CD4-positive, CD25-positive, alpha-beta regulatory T cell (primary cell): ENCODE measurements at places on chromosomes 7 and 10.

DNA sequence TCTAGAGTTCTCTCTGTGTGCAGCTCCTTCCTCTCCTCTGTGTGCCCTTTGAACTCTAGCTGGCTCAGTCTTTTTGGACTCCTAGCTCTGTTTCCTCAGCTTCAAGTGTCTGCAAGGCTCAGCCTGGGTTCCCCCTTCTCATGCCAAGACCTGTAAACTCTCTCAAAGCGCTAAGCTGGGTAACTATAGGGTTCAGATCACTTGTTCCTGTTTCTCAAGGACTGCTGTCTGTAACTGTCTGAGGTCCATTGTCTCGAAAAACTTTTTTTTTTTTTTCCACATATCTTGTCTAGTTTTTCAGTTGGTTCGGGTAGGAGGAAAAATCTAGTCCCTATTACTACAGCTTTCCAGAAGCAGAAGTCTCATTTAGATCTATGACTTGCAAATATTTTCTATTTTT is 46.6 kb upstream of the PPP1R17 start:
- no peak for DNase-seq

GRCh38 chr10:132001238-132001972 is 19.7 kb upstream of the BNIP3 start:
- peak; percentile 42 for DNase-seq

- no peak for DNase-seq
These were observed 142.9 kb upstream of the PODXL start for GRCh38 chr7:131699323-131699722.

DNA sequence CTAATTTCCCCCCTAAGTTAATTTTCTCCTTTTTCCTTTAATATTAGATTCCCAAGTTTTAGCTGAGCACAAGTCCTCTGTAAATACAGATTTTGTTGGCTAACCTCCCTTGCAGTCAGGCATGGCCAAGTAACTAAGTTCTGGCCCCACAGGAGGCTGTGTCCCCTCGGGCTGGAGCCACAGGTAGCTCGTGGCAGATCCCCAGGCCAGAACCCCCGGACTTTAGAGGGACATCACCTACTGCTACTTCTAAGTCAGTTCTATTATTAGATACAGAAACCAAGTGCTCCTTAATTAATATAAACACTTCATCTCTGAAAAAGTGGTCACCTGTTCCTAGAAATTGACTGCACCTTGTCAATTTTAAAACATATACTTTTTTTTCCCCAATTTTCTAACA is 46.1 kb upstream of the NCAPG2 start:
- DNase-seq, result no peak

GRCh38 chr10:125006921-125007426 is 65.1 kb downstream of the ZRANB1 start:
- DNase-seq, result no peak

DNA sequence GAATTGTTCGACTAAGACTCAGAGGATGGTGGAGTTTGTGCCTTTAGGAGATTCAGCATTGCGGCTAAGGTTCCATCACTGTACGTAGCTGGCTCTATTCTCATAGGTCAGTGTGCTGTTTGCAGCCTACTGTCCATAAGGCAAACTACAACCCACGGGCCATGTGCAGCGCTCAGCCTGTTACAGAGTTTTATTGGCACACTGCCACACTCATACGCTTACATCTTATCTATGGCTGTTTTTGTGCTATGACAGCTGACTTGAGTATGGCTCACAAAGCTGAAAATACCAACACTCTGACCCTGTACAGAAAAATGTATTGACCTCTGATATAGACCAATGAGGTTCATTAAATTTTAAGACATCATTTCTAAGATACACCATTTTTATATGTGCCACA is 114.5 kb downstream of the ARID5B start:
- DNase-seq, result no peak

DNA sequence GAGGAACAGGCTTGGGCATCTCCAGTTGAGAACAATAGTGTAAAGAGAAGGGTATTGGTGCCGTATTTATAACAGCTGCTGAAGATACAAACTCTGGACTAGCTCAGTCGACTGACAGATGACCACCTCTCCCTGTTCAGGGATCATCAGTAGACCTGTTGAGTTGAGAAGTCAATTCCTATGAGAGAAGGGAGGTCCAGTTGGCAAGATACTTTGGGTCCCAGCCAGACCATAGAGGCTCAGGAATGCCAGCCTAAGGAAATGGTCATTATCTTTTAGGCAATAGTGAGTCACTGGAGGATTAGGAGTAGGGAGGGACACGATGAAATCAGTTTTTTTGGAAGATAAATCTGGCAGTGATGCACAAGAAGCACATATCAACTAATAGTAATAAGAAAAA is 202.9 kb downstream of the TRIL start:
- no peak for DNase-seq

- no peak for DNase-seq
These were observed 239.5 kb upstream of the PITRM1 start for GRCh38 chr10:3412071-3412582.

DNA sequence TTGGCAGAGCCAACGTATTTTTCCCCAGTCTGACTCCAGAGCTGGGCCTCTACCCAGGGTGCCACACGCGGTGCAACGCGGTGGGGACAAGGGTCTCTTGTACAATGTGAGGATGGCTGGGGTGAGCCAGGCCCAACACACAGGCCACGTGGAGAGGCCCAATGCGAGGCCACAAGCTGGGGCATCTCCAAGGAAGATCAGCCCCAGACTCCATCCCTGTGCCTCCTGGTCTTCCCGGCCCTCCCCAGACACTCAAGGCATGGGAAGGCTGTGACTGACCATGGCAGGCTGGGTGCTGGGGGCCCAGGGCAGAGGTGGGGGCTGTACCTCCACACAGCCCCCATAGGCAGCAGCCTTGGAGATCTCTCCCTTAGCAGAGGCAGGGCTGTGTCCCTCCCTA is 135.3 kb upstream of the FAM20C start:
- no peak for DNase-seq

- no peak for DNase-seq
These were observed 24.7 kb downstream of the PDGFA start for GRCh38 chr7:494906-495305.

- DNase-seq, result no peak
These were observed 49.9 kb upstream of the VOPP1 start for GRCh38 chr7:55622241-55622640.

- no peak for DNase-seq
These were observed 26.0 kb upstream of the PCBD1 start for GRCh38 chr10:70914316-70914864.

GRCh38 chr10:25028711-25029110 is 12.3 kb downstream of the THNSL1 start:
- no peak for DNase-seq

DNA sequence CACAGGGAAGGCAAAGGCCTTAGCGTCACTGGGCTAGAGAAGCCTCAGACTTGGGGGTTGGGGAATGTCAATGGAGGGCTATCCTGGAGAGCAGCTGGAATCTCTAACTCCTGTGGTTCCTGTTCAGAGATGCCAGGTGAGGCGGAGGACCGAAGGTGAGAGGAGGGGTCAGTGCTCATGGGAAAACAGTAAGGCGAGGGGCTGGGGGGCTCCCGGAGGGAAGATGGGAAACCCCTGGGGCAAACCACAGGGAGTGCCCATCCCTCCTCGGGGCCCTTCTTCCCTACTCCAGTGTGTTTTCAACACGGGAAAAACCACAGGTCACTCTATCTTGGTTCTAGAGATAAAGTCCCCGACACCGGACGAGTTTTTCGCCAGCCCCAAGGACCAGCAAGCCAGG is 3.3 kb downstream of the LRCH4 start:
- DNase-seq, result no peak

DNA sequence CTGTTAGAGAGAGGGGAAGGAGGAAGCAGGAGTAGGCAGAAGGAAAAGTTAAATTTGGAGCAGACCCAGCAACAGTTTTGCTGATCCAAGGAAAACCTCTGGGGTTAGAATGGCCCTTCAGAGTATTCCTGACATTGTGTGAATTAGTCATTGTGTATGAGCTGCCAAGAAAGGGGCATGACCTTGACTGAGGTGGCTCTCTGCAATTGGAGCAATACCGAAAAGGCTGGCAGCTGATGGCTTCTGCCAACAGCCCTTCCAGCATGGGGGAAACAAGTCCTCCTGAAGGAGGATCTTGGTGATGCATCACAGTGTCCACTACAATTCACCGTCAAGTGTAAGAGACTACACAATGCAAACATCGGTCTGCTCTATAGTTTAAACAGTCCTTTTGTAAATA is 20.6 kb upstream of the WASL start:
- DNase-seq, result no peak

DNA sequence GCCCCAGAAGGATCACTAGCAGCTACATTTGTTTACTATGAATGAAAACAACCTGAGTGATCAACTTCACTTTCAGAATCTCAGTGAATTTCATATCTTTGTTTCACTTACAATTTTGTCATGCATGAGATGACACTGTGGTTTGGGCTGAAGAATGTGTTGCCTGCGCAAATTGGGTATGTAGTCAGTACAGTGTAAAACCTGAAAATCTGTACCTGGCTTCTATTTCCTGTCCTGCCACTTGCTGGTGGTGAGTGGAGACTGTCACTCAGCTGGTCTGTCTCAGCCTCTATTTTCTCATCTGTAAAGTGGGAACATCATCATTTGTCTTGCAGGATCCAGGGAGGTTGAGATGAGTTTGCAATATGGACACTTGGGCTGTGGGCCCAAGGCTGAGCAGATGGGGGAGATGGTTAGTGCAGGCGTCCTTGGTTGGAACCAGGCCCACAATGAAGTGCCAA is 118.0 kb downstream of the WDFY4 start:
- no peak for DNase-seq

GRCh38 chr7:91066627-91067026 is 197.6 kb upstream of the FZD1 start:
- DNase-seq, result no peak

- no peak for DNase-seq
These were observed 20.6 kb downstream of the SGPL1 start for GRCh38 chr10:70836319-70836718.

DNA sequence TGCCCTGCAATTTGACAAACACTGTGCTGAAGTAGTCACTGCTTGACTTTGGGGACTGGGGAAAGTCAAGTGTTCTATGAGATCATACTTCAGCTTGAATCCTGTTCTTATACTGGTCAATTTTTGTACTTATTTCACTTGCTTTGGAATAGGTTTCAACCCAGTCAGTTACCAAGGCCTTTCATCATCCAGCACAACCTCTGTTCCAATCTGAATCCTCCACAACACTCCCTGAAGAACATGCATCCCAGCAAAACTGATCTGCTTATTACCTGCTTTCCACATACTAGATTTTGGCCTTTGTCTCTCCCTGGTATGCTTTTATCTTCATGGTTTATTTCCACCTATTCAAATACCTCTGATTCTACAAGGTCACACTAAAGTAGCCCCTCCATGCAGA is 29.5 kb downstream of the DPY19L1 start:
- no peak for DNase-seq

GRCh38 chr10:27207350-27207749 is 33.2 kb downstream of the ACBD5 start:
- DNase-seq, result no peak

DNA sequence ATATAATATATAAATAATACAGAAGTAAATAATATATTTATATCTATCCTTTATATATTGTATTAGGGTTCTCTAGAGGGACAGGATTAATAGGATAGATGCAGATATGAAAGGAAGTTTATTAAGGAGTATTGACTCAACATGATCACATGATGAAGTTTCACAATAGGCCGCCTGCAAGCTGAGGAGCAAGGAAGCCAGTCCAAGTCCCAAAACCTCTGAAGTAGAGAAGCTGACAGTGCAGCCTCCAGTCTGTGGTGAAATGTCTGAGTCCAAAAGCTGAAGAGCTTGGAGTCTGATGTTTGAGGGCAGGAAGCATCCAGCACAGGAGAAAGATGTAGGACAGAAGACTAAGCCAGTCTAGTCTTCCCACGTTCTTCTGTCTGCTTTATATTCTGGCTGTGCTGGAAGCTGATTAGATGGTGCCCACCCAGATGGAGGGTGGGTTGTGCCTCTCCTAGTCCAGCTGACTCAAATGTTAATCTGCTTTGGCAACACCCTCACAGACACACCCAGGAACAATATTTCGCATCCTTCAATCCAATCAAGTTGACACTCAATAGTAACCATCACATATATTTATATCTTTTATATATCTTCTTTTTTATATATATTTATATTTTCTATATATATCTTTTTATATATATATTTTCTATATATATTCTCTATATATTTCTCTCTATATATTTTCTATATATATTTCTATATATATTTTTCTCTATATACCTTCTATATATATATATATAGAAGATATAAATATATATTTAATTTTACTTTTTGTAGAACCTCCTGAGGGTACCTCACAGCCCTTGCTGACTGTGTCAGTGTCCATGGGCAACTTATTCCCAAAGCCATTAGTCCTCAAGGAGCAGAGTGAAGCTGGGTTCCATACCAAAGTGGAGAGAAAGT is 24.6 kb upstream of the AKR1B10 start:
- no peak for DNase-seq

DNA sequence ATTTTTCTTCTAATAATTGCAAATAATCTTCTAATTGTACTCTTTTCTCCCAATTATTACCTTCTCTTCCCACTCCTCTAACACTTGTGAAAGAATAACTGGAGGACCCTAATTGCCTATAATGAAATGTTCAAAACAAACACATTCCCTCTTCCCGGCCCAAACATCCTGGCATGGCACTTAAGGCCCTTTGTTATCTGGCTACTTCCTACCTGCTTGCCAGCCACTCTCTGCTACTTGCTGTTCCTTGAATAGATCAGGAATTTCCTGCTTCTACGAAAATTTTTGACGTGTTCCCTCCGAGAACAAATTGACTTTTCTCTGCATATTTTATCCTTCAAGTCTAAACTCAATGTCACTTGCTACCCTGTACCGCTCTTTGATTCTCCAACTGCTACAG is 56.1 kb upstream of the NOBOX start:
- DNase-seq, result no peak

DNA sequence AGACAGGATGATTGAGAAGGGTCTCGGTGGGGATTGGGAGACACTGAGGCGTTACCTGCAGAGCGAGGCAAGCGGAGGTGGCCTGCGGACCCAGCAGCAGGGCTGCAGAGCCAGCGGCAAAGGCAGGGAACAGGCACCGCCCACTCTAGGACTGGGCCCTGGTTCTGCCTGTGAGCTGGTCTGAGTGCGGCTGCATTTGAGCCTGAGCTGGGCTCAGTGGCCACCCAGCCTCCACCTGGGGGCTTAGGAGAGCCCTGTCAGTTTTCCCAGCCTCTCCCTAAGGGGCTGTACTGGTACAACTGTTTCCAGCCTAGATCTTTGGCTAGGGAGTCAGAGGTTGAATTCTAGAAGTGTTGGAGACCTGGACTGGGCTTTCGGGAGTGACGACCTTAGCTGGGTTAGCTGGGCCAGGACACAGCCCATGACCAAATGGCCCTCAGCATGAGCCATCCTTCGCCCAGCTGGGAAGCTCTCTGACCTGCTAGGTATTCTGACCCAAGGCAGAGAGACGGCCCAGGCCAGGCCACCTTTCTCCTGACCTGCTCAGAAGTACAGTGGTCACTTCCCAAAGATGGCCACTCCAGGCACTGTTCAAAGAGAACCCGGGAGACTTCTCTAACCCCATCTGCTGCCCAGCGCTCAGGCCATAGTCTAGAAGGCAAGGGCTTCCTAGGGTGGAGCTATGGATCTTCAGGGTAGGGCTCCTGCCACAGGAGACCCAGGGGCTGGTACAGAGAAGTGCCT is 64.9 kb downstream of the PAX2 start:
- DNase-seq, result no peak
